Fibroblast of skin of right biceps (primary cell): ENCODE measurements at places on chromosomes 4 and X.
A peak's percentile ranks its signal among the peaks of the same experiment; 100 is the strongest.

GRCh38 chr4:110680265-110680664 lies 57.4 kb upstream of the PITX2 start:
- DNase-seq, result no peak

DNA sequence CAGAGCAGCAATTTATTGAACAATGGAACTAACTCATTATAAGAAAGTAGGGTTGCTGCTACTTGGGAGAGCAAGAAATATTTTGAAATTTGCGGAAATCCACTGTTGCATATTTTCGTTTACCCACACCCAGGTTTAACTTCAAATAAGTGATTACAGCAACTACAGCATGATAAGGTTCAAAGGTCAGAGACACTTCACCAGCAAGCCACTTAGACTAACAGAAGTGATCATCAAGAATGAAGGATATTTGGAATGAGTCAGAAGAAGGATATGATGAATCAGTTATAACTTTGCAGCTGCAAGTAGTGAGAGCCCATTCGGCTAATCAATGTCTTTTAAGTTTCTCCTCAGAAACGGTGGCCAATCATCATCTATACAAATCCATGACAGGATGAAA lies 199.3 kb downstream of the TMA16 start:
- DNase-seq, result peak; percentile 71

DNA sequence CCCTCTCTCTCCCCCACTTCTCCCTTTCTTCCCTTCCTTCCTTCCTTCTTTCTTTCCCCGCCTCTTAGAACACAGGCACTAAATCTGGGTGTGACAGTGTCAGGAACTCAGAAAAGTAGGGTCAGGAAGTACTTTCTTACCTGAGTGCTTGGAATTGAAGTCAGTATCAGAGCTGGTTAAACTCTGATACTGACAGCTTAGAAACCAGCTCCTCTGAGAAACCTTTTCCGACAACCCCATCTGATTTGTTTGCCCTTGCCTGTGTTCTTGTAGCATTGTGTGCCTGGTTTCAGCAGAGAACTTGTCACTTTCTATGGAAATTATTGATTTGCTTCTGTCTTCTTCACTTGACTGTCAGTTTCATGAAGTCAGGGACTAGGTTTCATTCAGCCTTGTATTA lies 113.9 kb downstream of the AASDH start:
- no peak for DNase-seq

GRCh38 chrX:39167791-39168190 lies 366.5 kb downstream of the MID1IP1 start:
- DNase-seq, result no peak

GRCh38 chr4:154030746-154031145 lies 241.9 kb upstream of the SFRP2 start:
- peak; percentile 47 for DNase-seq

DNA sequence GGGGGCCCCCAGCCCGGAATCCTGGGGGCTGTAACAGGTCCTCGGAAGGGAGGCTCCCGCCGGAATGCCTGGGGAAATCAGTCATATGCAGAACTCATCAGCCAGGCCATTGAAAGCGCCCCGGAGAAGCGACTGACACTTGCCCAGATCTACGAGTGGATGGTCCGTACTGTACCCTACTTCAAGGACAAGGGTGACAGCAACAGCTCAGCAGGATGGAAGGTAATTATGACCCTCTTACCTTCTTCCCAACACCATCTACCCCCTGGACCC lies 1.0 kb downstream of the FOXO4 start:
- DNase-seq, result no peak

DNA sequence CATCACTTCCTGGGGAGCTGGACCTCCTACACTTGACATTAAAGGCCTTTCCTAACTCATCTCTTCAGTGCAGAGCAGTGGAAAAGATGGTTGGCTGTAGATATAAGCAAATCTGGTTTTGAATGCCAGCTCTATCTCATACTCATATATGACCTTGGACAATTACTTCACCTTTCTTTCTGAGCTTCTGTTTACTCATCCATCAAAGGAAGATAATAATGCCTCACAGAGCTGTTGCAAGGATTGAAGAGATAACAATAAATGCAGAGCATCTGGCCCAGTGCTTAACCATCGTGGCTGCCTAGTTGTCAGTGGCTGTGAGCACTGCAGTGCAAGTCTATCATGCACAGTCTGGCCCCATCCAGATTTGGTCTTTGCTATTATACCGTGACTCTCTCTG lies 148.1 kb upstream of the EOLA2 start:
- DNase-seq, result no peak

DNA sequence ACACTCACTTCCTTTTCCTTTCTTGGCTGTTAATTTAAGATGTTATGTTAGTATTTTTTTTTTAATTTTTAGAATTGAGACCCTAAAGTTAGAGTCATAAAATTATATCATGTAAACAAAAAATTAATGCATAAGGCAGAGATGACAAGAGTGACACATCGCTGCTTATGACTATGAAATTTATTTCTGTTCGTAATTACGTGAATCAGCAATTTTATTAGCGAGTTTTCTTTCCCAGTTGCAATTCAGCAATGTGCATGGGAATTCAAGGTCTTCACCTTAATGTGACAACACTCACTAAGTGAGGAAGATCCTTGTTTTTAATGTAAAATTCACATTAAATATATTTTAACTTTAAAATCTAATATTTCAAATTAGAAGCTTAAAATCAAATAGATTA lies 181.2 kb upstream of the SPOCK3 start:
- DNase-seq, result no peak

DNA sequence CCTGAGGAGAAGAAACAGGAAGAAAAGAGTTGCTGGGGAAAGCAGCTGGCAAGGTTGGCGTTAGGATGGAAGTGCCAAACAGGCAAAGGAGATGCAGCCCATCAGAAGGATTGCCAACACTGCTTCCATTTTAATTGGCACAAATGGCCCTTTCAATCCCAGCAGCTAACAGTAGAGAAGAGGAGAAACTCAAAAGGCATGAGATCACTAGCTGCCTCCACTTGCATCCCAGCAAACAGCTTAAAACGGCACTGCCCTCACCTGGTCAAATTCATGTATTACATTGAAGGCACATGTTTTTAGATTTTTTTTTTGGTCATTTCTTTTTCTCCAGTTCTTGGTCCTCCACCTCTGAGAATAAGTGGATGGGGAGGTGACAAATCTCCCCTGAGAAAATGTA lies 14.9 kb upstream of the LOC101059915 start:
- DNase-seq, result peak; percentile 35

GRCh38 chrX:100405424-100405823 lies 4.6 kb downstream of the PCDH19 start:
- no peak for DNase-seq

DNA sequence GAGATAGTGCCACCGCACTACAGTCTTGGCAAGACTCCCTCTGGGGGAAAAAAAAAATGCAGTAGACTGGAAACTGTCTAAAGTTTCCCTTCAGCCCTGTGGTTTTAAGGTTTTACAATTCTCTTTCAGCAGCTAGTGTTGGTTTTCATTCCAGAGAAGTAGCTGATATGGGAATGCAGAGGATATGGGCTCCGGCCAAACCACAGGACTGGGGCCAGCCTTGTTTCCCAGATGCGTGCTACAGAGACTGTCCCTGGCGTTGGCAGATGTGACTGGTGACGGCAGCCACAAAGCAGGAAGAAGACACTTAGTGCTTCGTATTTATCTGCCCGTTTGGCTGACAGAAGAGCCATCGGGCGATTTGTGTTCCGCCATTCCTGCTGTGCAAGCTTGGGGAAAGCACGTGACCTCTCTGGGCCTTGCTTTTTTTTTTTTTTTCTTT lies 43.2 kb downstream of the ZBTB49 start:
- peak; percentile 80 for DNase-seq

DNA sequence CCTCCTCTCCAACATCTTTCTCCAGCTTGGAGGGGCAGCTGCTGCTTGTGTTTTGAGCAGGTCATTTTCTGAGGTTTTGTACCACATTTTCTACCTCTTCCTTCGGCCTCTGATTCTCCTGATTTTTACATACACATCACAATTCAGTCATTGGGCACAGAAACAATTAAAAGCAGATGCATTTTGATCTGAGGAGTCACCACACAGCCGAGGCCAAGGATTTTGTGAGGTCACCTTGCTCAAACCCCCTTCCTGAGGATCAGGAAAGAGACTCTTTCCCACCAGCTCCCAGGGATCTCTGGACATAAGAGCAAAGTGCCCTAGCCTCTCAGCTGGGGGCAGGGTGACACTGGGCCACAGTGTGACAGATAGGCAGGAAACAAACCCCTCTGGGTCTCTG lies 5.4 kb upstream of the FATE1 start:
- peak; percentile 11 for DNase-seq

DNA sequence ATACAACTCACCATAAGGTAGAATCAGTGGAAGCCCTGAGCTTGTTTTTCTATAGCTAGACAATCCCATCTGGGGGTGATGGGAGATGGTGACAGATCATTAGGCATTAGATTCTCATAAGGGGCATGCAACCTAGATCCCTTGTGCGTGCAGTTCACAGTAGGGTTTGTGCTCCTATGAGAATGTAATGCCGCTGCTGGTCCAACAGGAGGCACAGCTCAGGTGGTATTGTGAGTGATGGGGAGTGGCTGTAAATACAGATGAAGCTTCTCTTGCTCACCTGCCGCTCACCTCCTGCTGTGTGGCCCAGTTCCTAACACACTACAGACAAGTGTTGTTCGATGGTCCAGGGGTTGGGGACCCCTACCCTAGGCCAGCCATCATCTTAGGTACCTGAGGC lies 5.9 kb upstream of the GATB start:
- DNase-seq, result no peak

- no peak for DNase-seq
Observed at GRCh38 chrX:101408532-101408841, 465 bp downstream of the HNRNPH2 start.

- peak; percentile 19 for DNase-seq
Observed at GRCh38 chrX:23919706-23920320, 12.0 kb downstream of the CXorf58 start.

- DNase-seq, result no peak
Observed at GRCh38 chr4:53575552-53575951, 15.7 kb downstream of the LNX1 start.

DNA sequence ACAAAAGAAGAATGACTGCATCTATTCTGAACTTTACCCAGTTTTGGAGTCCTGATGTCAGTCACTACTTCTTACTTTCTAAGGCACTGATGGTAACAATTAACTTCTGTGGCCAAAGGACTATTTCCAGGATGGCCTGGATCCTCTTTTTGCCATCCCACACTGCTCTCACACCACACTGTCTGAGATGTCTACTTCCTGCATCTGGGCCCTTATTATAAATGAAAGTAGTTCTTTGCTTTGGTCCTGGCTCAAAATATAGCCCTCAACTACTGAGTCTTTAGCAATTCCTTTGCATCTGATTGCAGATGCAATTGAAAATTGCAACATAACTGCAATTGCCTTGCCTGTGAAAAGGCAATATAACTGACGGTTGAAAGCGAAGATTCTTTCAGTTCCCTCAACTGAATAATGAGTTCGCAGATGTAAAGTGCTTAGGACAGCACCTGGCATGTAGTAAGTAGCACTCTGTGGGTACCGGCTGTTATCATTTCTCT lies 44.2 kb downstream of the COQ2 start:
- DNase-seq, result no peak

GRCh38 chr4:125948021-125948420 lies 633.3 kb downstream of the FAT4 start:
- DNase-seq, result no peak

DNA sequence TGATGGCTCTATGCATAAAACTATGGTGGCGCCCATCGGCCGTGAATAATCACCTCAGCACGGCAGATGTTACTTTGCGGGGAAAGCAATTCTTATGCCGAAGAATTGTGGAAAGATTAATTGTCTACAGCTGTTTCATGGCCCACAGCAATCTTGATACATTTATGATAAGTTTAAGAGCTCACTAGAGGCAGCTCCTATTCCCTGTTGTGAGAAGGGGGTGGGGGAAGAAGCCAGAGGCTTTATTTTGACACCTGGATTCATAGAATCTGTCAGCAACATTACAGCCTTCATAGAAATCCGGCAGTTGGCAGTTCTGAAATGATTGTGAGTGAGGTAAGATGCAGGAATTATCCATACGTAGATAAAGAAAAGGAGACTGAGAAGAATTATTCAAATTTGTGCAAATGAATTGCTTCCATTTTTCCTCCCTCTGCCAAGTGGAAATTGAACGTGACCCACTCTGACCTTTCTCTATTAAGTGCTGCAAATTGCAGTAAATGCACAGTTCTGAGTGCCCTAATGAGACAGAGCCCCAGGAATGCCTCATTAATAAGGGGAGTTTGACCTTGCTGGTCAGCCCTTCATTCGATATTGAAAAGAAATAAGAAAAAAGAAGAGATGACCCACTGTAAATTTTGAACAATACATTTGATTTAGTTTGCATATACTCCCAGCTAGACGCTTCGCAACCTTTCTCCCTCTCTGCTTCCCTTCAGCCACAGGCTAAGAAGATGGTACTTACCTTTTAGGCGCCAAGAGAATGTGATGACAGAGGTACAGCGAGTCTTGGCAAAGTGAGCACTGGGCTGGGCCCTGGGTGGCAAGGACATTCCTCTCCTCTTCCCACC lies 188.8 kb downstream of the GPAT3 start:
- no peak for DNase-seq

GRCh38 chr4:7571701-7572100 lies 137.0 kb upstream of the PSAPL1 start:
- no peak for DNase-seq
